ENCODE measurements at places on chromosomes 11 and 22.

GRCh38 chr22:42188808-42189447, 58.3 kb upstream of the CYP2D6 start:
- no peak for DNase-seq

GRCh38 chr11:72932132-72932570, 117.9 kb downstream of the ATG16L2 start:
- DNase-seq = no peak

DNA sequence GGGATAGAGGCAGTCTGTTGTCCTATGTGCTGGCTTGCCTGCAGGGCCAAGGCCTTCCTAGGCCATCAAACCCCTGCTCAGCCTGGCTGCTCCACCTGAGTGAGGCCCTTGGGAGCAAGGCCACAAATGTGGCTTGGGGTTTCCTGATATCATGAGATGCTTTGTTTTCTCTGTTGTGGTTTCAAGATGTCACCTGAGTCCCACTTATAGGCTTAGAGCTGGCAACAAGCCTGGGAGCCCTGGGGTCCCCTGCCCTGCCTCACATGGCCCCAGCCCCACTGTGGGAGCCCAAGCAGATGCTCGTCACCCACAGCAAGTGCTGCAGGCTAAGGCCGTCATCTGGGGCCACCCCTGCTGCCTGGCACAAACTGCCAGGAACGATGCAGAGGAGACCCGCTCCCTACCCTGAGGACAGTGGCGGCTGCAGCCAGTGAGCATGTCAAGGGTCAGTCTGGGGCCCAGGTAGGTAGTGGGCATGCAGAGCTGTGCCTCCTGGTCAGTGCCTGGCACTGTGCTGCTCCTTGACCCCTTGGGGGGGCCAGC, 75.4 kb upstream of the KCNQ1OT1 start:
- DNase-seq = no peak

GRCh38 chr11:46159680-46160079, 38.4 kb upstream of the PHF21A start:
- DNase-seq = no peak

- DNase-seq = no peak
These were observed 59.8 kb upstream of the FAR1 start for GRCh38 chr11:13608656-13609055.

DNA sequence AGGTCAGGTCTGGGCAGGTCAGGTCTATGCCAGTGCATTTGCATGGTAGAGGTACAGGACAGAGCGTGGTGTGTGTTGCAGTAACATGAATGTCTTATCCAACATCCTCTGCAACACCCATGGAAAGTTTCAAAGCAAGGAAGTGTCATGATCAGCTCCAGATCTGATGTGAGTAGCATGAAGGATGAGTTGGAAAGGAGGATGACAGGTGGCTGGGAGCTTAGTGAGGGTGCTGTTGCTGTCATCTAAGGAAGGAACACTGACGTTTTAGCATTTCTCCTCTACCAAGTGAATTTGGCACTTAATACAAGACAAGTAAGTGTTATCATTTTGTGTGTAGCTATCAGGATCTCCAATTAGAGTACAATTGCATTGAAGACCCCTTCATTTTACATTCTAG, 65.1 kb downstream of the GRK3 start:
- DNase-seq = no peak

DNA sequence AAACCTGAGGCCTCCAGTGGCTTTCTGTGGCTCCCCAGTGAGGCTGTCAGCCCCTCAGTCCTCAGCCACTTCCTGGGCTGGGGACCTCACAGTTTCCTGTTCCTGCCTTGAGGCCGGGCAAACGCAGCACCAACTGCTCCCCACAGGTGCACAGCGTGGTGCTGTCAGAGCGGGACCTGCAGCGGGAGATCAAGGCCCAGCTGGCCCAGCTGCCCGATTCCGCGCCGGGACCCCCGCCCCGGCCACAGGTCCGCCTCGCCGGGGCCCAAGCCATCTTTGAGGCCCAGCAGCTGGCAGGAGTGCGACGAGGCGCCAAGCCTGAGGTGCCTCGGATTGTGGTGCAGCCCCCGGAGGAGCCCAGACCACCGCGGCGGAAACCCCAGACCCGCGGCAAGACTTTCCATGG, 5.4 kb downstream of the TBC1D10C start:
- DNase-seq = no peak

- DNase-seq = no peak
These were observed 115.4 kb downstream of the METTL15 start for GRCh38 chr11:28223577-28223976.

DNA sequence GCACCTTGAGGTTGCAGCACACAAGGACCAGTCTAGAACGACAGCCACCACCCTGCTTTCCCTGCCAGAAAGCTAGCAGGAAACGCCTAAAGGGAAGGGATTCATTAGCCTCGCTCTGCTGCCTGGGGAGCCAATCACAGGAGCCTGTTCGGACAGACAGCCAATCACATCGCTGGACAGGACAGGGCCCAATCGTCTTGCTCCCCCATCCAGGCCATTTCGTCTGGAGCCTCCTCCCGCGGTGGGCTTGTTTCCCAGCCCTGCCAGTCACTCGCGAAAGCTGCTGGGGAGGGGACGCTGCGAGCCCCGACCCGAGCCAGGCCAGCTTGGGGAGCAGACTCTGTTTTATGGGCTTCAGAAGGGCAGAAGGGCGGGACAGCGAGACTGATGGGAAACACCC, 79.8 kb upstream of the NCAM1 start:
- no peak for DNase-seq

DNA sequence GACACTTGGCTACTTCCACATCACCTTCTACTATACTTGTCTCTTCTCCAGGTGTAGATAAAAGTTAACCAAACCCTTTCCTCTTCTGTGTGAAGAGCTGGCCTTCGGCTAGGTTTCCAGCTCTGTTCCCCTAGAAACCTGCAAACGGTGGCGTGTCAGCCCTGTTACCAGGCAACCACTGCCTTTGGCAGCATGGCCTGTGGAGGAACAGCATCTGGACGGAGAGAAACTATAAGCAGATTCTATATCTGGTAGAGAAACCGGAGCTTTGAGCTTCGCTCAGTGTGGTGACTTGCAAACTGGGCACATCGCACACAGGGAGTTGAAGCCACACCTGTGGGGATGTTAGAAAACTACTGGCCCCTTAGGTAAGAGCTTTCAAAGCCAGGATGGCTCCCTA, 35.9 kb downstream of the ARAP1 start:
- DNase-seq = no peak

DNA sequence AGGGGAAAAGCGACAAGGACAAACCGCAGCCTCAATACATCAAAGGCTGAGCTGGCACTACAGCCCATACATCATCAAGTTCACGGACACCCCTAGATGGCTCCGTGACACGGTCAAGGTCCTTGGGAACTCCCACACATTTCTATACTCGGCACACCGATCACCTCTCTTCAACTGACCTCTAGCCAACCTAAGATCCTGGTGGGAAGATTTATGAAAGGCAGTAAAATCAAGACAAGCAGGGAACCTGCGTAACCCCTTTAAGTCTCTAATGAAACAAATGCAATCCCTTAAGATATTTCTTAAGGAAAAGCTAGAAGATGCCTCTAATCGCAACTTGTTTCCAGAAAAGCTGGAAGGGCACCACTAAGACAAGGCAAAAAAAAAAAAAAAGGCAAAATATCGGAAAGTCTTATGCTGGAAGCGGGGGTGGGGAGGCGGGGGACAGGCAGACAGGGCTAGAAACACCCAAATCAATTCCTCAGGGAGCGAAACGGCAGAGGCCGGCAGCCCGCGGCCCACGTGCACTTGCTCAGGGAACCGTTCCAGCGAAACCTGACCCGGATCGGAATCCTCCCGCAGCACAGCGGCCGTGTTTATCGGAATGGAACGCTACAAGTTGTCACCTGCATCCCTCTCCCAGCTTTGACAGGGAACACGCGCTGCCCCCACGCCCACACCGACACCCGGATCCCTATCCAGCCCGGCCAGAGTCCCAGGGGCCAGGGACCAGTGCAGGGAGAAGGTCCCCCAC, 1.4 kb downstream of the ARHGAP20 start:
- DNase-seq = no peak

DNA sequence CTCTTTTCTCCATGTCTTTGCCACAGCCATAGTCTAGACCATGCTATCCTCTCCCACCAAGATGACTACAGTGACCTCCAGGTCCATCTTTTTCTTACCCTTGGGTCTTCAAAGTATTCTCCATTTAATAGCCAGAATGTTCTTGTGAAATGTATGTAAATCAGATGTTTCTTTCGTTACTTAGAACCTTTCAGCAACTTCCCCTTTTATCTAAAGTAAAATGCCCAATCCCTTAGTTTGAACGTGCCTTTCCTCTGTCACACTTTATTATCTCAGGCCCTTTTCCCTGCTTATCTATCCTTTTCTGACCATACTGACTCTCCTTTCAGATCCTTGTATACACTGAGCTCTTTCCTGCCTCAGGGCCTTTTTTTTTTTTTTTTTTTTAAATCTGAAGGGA, 17.9 kb downstream of the RBM4B start:
- no peak for DNase-seq

GRCh38 chr11:60592601-60593000, 77.4 kb downstream of the MS4A13 start:
- no peak for DNase-seq

GRCh38 chr11:70843906-70844305, 408.5 kb downstream of the SHANK2 start:
- DNase-seq = no peak

Data from stimulated activated CD4-positive, alpha-beta T cell treated with anti-CD3 and anti-CD28 coated beads, Interleukin-2, amount 100 ng/mL, for 48 hours (primary cell).